ENCODE measurements at places on chromosomes 13 and 19.

GRCh38 chr13:77323858-77324257, 3.0 kb downstream of the MYCBP2 start:
- DNase-seq = no peak

- DNase-seq = no peak
Measured at GRCh38 chr13:40552895-40553294, 113.5 kb downstream of the FOXO1 start.

DNA sequence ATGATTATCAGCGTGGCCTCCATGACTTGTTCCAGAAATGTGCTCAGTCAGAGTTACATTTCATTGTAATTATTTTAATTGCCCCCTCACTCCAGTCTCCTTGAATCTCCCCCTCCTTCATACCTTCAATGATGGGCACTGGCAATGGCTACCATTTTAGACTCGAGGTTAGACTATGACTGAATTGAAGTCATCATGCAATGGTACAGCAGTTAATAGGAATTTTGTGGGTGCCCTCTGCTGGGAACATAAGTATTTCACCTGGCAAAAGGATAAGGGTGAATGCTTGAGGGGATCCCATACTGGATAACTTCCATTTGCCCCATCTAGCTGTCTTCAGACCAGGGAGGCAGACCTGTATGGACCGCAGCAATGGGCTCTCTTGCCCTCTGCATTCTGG, 32.2 kb upstream of the USP12 start:
- no peak for DNase-seq

GRCh38 chr13:100115693-100116254, 26.9 kb downstream of the PCCA start:
- DNase-seq = no peak

DNA sequence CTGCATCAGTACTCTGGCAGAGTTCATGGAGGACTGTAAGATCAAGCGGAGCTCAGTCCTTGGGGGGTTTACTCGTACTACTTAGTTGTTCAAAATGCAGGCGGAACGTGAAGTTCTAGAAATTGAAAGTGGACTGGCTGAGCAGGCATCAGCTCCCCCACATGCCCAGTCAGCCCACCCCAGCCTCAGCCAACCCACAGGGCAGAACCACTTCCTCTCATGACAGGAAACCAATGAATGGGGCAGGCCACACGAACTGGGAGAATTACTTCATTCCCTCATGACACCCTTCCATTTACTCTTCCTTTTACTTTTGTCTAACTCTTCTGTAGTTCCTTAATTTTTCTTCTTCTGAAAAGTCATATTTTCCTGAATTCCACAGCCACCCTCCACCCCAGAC, 71.9 kb downstream of the FLT1 start:
- DNase-seq = peak; percentile 9

DNA sequence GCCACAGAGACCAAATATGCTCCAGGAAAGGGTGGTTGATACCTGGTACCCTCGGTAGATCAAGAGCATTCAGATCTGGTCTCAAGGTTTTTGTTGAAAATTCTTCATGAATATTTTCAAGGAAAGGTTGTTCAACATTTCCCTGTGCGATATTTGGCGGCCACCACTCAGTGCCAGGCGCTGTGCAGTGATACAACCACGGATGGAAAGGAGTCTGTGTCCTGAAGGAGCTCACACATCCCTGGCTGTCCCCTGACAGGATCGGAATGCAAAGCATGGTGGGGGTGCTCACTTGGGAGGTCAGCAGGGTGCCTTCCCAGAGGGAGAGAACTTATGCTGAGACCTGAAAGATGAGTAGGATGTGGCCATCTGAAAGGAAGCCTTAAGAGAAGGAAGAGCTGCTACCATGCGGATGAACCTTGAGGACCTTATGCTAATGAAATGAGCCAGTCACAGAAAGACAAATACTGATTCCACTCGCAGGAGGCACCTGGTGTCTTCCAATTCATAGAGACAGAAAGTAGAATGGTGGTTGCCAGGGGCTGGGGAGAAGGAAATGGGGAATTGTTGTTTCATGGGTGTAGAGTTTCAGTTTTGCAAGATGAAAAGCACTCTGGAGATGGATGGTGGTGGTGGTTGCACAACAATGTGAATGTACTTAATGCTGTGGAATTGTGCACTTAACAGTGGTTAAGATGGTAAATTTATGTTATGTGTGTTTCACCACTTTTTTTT, 41.6 kb downstream of the HSPH1 start:
- DNase-seq = no peak

- DNase-seq = peak; percentile 58
Measured at GRCh38 chr19:35114353-35115176, 1.1 kb upstream of the FXYD3 start.

DNA sequence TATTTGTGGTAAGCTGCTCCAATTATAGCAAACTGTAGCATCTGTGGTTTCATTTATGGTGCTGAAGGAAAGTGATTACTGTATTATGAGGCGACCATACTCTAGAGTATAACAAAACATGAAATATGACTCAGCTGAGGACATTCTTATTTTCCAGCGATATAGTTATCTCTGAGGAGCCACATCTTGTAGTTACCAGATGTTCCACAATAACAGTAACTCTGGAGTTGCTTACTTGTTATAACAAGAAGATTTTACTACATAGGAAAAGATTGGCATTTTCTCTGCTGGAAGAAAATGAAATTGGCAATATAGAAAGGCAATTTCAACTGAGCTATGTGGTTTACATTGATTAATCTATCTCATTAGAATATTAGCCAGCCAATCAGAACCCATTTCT, 1634.2 kb downstream of the PCDH9 start:
- no peak for DNase-seq

- DNase-seq = no peak
Measured at GRCh38 chr13:52949742-52950141, 78.9 kb upstream of the OLFM4 start.

DNA sequence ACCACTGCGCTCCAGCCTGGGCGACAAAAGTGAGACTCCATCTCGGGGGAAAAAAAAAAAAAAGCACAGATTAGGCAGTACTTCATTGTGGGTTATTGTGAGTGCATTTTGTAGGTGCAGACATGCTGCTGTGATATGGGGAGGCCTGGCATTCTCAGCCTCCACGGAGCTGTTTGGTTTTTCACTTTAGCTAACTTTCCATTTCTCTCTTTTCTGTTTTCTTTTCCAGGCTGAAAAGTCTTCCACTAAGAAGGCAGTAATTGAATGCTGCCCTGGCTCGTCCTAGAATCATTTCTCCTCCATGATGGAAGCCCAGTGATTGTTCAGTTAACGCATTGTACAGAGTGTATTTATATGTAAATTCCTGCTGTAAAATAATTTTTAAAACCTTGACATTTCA, 2.0 kb upstream of the WDR88 start:
- DNase-seq = no peak

- no peak for DNase-seq
Measured at GRCh38 chr19:6491802-6492592, 10.1 kb downstream of the TUBB4A start.

- no peak for DNase-seq
Measured at GRCh38 chr13:110134801-110135200, 172.2 kb downstream of the COL4A1 start.

DNA sequence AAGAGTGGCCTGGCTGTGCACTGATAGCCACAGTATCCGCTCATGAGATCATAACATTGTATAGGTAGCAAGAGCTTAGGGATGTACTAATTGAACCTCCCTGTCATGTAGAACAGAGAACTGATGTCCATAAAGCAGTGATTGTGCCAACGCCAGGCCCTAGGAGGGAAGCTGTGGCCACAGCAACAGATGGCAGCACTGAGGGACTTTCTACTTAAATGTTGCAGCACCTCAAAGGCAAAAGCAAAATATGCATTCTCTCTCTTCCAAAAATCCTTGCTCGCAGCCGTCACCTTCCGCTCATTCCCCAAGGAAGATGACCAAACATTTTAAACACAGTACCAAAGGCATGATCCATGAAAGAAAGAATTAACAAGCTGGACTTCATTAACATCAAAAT, 32.3 kb downstream of the COL4A1 start:
- DNase-seq = no peak

- DNase-seq = no peak
Measured at GRCh38 chr19:11018763-11019162, 57.9 kb downstream of the SMARCA4 start.

DNA sequence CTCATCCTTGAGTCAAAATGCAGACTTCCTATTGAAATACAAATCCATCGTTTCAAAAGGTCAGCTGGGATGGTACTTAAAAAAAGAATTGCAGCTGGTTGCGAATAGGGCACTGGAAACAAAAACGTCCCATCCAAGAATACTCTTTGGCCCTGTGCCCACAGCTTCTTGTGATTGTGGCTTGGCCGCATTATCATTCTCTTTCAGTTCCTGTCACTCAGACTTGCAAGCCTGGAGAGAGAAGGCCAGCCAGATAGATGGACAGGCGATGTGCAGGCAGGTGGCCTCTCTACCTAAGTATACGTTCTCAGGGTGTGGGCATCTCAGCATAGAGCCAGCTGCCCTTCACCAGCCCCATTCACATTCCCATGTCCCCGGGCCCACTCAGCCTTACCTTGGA, 208.5 kb upstream of the ZNF536 start:
- DNase-seq = no peak

DNA sequence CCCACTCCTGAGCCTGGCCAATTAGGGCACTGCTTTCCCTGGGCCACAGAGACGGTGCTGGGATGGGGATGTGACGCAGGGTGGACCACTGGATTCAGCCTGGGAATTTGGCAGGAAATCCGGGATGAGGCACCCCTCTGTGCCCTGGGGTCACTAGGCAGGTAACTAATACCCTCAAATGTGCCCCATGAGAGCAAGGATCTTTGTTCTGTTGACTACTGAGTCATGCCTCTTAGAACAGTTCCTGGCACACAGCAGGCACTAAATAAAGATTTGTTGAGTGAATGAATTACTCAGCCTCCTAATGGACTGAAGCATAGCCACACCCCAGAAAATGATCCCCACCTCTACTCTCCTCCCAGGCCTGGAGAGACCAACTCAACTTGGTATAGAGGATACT, 15.9 kb downstream of the OPA3 start:
- DNase-seq = no peak

DNA sequence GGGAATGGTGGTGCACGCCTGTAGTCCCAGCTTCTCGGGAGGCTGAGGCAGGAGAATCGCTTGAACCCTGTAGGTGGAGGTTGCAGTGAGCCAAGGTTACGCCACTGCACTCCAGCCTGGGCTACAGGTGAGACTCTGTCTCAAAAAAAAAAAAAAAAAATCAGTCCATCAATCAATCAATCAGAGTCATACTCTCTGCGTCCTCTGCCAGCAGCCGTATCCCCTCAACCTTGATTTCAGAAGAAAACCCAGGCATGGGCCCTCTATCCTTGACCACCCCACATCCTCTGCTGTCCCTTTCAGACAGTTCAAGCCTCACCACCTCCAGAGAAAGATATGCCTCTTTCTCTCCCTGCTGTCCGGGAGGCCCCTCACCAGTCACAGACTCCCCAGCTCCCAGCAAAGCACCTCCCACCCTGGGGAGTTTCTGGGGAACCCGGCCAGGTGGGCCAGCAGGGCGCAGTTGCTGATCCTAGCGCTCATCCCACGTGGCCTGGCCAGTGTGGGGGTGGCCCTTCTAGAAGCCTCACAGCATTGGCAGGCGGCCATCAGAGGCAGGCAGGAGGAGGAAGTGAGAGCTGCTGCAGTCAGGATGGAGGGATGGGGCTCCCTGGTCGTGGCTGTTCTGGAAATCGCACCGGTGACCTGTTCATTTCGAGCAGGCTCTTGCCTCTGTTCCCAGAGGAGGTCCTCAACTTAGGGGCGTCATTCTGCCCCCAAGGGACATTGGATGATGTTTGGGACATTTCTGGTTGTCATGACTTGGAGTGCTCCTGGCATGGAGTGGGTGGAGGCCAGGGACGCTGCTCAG, 10.2 kb upstream of the JSRP1 start:
- no peak for DNase-seq

- DNase-seq = no peak
Measured at GRCh38 chr19:49214701-49215100, 57.1 kb downstream of the TRPM4 start.

DNA sequence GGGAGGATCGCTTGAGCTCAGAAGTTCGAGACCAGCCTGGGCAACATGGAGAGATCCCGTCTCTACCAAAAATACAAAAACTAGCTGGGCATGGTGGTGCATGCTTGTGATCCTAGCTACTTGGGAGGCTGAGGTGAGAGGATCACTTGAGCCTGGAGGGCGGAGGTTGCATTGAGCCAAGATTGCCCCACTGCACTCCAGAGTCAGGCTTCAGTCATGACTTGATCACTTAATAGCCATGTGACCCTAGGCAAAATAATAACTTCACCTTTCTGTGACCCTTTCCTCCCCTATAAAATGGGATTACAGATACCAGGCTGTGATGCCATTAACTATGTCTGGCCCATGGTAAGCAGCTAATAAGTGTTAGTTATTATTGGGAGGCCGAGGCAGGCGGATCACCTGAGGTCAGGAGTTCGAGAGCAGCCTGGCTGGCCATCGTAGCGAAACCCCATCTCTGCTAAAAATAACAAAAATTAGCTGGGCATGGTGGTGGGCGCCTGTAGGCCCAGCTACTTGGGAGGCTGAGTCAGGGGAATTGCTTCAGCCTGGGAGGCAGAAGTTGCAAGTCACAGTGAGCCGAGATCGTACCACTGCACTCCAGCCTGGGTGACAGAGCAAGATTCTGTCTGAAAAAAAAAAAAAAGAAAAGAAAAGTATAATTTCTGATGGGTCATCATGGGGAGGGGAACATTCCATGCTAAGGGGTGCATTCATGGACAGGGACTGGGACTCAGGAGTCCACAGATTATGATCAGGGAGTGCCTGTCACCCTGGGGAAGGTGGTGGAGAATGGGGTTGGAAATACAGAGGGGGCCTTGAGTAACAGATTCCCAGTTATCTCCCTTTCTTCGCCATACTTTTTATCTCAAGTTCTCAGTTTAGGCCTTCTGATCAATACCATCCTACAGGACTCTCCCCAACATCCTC, 15.5 kb downstream of the TPM4 start:
- DNase-seq = no peak

GRCh38 chr13:83151308-83151660, 731.0 kb downstream of the SLITRK1 start:
- DNase-seq = no peak

DNA sequence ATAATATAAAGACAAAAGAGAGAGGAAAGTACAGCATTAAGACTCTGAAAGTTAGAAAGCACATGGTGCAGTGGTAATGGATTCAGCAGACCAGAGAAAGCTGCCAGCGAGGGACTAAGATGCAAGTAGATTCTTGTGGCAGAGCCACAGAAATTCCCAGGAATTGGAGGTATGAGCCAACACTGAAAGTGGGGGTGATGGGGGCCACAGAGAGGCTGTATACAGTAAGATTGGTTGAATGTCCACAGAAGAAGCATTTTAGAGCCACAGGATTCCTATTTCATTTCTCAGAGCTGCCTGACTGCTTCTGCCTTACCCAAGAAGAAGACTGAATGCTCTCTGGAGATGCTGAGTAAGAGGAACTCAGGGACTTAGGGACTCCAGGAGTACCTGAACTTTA, 295.0 kb downstream of the LMO7 start:
- no peak for DNase-seq

DNA sequence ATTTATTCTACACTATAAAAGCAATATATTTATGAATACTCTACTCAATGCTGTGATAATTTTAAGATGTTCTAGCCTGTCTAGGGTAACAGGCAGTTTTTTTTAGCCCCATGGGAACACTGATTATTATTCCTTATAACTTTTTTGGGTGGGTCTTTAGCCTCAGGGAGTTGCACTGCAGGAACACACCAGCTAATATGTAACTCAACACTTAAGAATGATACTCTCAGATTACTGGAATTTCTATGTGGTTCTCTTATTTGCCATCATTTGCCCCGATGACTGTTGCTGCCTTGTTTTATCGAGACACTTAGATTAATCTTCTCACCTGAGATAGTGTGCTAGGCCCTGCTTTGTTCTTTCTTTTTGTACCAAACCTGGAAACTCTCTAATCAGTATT, 396.9 kb upstream of the SLITRK1 start:
- no peak for DNase-seq

- DNase-seq = no peak
Measured at GRCh38 chr19:39296906-39297305, 699 bp downstream of the IFNL1 start.

Measured in T-cell (primary cell).